ENCODE measurements at places on chromosomes 1 and 21.

- DNase-seq = no peak
Measured at GRCh38 chr1:37472281-37472680, 2.1 kb upstream of the ZC3H12A start.

GRCh38 chr21:35190201-35190701 lies 141.1 kb upstream of the RUNX1 start:
- DNase-seq = no peak

DNA sequence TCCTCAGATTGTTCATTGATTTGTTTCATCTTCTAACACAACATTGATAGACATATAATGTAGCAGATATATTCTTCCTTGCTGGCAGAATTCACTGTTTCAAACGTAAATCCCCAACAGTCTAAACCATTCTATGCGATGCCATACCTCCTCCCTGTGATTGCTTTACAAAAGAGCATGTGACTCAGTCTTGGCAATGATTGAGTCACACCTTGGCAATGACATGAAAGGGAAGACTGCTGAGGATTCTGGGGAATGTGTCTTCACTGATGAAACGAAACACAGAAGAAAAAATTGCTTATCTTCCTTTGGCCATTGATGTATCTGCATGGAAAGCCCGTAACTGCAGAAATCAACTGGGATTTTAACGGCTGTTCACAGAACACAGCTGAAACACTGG lies 409.6 kb upstream of the ZRANB2 start:
- no peak for DNase-seq

DNA sequence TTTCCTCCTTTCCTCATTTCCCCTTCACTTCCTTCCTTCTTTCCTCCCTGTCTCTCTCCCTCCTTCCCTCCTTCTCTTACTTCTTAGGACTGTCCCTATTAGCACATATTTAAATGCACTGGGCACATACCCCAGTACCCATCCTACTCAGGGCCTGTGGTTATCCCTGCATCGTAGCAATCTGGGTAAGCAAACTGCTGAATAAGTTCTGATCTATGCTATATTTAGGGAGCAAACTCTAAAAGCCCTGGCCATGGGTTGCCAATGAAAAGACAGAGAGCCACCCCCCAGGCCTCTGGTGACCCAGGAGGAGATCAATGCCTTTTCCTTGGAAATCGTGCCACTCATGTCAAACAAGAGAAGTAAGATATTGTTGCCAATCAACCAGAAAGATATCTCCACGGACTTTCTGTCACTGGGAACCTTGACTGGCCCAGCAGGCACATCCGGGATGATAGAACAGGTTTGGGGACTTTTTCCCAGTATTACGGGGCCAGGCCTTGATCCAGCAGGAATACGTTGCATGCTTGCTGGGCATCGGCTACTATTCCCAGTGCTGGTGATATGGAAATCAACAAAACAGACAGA lies 5.4 kb downstream of the FAM3B start:
- DNase-seq = no peak

GRCh38 chr1:239545466-239545865 lies 159.1 kb downstream of the CHRM3 start:
- DNase-seq = no peak

GRCh38 chr1:246969621-246970020 lies 37.9 kb upstream of the AHCTF1 start:
- no peak for DNase-seq

GRCh38 chr1:10606064-10606463 lies 131.3 kb downstream of the PEX14 start:
- no peak for DNase-seq
